ENCODE measurements at places on chromosomes 12 and 14. TPM values are rescaled to one million over a fixed set of nuclear protein-coding genes. Genes with fewer than 3 reads are reported as not detected.

RNASE1 gene
- polyA plus RNA-seq: 11.3 TPM

AHNAK2 gene
- not detected for polyA plus RNA-seq

DNA sequence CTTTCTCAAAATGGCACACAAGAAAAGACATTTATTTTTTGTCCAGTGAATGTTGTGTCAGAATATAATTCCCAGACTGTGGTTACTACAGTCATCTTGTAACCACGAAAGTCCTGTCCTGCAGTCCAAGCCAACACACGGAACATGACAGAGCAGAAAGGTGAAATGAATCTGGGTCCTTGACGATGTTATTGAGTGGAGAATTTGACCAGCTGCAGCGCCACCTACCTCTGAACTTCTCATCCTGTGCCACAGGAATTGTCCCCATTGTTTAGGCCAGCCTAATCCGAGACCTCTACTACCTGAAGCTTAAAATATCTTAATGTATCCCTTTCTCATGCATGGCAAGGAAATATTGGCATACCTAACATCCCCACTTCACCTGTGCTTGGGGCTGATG is 64.1 kb upstream of the OTX2 start:
- DNase-seq: no peak
- no peaks in the 10 kb centered on the region for H3K27me3 ChIP-seq
- no peaks in the 10 kb centered on the region for H3K36me3 ChIP-seq
- H3K4me1 ChIP-seq: no peaks in the 10 kb centered on the region
- no peak overlapping the region for H3K4me3 ChIP-seq

DDN gene
- not detected for polyA plus RNA-seq

DNA sequence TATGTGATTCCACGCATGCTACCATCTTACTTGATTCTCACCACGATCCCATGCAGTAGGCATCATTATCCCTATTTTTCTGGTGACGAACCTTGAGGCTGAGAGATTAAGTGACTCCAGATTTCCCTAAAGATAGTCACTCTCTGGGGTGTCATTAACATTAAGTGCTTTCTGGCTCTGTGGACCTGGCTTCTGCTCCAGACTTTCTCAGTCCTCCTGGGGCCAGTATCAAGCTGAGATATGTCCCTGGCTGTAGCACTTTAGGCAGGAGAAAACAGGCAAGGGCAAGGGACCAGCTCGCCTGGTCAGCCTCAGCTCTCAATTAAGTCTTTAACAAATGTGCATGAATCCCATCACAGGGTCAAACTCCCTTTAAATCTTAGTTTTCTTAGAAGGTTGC is 38.3 kb upstream of the PRB2 start:
- H3K27ac ChIP-seq: no peak overlapping the region
- no peaks in the 10 kb centered on the region for H3K27me3 ChIP-seq
- no peaks in the 10 kb centered on the region for H3K36me3 ChIP-seq

CCDC38 gene
- polyA plus RNA-seq: not detected

DNA sequence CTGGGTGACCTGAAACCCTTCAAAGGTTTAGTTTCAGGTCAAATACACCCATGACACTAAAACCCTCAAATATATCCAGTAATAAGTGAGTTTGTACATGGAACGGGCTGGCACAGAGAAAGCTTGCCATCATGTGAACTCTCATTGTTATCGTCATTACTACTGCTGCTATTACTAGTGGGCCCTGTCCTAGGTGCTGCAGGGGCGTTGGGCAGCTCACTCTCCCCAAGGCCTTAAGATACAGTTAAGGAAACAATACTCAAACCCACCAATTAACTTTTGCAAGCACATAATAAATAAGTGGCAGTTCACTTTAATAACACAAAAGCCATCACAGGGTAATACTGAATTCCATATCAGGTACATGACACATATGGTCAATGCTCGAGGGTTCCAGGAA is 71.3 kb downstream of the SPTB start:
- no peak for DNase-seq
- no peak overlapping the region for H3K27ac ChIP-seq
- H3K4me1 ChIP-seq: no peaks in the 10 kb centered on the region
- H3K36me3 ChIP-seq: no peaks in the 10 kb centered on the region
- H3K27me3 ChIP-seq: no peaks in the 10 kb centered on the region

DNA sequence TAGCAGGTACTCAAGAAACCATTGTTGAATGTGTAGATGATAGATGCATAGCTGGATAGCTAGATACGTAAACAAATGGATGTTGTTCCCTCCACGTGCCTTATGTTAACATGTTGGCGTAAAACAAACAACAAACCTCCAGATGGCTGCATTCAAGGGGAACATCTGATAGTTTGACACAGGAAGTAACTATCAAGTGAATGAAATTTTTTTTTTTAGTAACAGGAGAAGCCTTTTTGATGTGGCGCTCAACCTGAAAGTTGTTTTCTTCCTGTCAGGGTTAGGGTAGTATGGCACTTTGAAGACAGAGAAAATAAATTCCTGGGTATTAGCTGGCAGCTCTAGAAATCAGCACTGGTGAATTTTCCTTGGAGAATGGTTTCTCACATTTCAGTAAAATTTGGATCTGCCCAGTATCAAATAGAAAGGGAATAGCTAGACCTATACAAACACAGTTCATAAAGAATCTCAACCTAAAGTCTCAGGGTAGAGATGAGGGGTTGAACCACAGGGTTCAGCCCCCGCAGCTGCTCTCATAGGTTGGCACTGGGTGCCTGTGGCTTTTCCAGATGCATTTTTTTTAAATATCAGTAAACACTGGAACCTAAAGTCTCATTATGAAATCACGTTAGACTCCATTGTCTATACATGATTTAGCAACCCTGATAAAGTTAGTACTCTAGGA is 18.8 kb upstream of the RAP1B start:
- no peaks in the 10 kb centered on the region for H3K36me3 ChIP-seq
- DNase-seq: no peak
- H3K4me3 ChIP-seq: no peak overlapping the region
- H3K27me3 ChIP-seq: no peaks in the 10 kb centered on the region
- H3K27ac ChIP-seq: no peak overlapping the region

DNA sequence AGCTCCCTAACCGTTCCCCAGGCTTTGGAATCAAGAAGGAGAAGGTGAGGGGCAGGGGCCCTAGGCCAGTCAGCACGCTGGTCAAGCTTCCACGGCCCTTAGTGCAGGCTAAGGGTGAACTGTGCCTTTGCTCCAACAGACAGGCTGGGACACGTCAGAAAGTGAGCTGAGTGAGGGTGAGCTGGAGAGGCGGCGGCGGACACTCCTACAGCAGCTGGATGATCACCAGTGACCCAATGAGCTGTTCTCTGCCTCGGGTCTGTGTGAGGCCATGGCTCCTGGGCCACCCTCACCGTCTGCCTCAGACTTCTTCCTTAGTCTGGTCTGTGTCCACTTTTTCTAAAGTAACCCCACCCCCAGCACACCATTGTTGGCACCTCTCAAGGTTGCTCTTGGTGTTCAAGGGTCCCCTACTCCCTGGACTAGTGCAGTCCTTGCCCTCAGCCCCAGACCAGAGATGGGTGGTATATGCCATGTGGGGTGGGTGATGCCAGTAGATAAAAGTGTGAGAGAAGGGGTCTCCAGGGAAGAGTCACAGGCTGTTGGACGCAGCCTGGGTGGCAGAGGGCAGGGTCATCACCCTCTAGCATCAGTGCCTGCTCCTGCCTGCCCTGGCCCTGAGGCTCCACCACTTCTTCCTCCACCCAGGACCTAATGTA is 20.7 kb downstream of the PRPF40B start:
- DNase-seq: no peak
- H3K27ac ChIP-seq: no peak overlapping the region
- peaks cover 22% of the 10 kb centered on the region for H3K36me3 ChIP-seq

DNA sequence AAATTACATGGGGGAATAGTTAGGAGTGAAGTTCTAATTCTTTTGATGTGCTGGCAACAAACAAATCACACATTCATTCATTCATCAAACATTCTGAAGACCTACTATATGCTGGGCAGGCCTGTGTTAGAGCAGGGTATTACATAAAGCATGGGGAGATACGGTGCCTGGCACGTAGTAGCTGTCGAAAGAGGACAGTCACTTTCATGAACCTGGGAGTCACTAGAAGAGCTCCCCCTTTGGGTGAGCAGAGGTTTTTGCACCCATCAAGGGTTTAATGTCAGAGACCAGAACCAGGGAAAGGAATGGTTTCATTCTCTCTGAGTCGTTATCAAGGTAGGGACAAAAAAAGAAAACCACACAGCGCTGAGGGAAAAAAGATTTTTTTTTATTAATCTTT is 10.0 kb downstream of the LHX5 start:
- no peak overlapping the region for H3K27ac ChIP-seq
- H3K4me1 ChIP-seq: peaks cover 5% of the 10 kb centered on the region
- DNase-seq: peak; percentile 18
- H3K36me3 ChIP-seq: no peaks in the 10 kb centered on the region

DNA sequence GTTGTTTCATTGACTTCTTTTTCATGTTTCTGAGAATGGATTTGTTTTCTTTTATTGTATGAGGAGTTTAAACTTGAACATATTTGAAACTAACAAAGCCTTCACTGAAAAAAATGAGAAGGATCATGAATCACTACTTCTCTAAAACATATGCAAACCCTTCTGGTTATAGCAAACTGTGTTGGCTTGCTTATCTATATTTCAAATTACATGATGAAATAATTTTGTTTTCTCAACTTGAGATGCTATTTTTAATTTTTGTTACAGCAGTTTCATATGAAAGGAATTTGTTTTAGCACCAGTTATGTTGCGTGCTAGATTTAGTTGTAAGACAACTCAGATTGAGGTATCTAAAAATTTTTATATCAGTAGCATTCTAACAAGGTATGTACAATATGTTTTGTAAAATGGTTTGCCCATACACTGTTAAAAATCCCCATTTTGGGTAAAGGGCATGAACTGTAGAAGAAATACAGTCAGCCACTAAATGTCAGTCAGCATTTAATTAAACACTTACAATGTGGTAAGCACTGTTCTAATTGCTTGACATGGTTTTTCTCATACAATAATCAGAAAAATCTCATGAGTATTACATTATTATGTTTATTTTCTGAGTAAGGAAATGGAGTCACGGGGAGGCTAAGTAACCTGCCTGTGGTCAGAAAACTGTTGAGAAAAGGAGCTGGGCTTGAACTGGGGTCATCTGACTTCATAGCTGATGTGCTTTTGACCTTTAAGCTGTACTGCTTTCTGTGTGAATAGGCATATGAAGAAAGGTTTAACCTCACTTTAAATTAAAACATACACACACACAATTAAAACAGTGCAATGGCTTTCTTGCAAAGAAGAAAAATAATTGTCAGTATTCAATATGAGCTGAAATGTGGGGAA is 105.7 kb downstream of the PLEKHA5 start:
- H3K27ac ChIP-seq: peak overlapping the region; percentile 64
- DNase-seq: no peak
- no peaks in the 10 kb centered on the region for H3K36me3 ChIP-seq

- no peak overlapping the region for H3K4me3 ChIP-seq
- no peak overlapping the region for H3K27ac ChIP-seq
- no peaks in the 10 kb centered on the region for H3K4me1 ChIP-seq
- H3K36me3 ChIP-seq: no peaks in the 10 kb centered on the region
- no peaks in the 10 kb centered on the region for H3K27me3 ChIP-seq
Measured at GRCh38 chr12:3333991-3334391, 157.0 kb upstream of the PRMT8 start.

CD163L1 gene
- polyA plus RNA-seq: 0.17 TPM

DNA sequence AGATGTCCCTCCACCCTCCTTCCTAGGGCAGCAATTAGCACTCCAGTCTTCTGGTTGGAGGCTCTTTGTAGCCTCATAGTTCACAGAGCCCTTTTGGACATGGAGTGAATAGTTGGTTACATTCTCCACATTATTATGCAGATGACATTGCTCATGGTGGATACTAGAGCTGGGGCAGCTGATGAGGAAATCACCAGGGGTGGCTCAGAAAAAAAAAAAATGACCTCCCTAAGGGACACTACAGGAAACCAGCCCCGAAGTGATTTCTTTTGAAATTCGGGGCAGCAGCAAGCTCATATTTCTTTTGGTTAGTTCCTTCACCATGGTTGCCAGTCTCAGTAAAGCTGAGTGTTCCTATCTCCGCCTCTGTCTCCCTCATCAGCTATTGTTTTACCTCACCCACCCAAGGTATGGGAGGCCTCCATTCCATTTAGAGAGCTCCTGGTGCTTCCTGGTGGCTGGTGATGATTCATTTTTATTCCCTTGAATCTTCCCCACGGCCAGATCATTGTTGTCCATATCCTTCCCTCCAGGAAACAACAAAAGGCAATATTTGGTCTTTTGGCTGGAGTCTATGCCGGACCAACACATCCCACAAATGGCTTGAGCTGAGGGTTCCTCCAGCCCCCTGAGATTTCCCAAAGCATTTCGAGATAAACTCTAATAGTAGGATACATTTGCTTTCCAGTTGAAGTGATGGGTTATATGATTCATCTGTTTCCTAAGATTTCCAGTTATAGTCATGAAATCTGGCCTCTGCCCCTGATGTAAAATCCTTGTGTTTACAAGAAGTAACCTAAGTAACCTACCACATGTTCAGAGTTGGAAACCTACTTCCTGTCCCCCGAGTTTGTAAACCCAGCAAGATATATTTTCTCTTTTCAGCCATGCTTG is 56.2 kb upstream of the NID2 start:
- H3K27ac ChIP-seq: no peak overlapping the region
- no peak for DNase-seq
- H3K4me1 ChIP-seq: no peaks in the 10 kb centered on the region
- H3K36me3 ChIP-seq: no peaks in the 10 kb centered on the region
- no peaks in the 10 kb centered on the region for H3K27me3 ChIP-seq

TSPAN19 gene
- not detected for polyA plus RNA-seq

DNA sequence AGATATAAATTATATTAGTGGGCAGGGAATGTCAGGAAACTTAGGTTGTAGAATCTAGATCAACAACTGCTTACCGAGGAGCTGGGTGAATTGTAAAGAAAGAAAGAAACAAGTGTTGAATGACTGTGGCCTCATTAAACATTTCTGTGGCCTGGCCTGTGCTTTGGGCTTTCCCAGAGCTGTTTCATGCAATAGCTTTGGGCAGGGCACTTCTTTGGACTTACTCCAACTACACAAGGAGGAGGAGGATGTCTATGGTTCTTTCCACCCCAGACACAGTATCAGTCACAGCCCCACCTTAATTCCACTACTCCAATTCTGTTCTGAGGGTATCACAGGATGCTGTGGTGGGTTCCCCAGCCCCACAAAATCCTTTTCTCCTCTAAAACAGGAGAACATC is 38.0 kb downstream of the DPF3 start:
- no peaks in the 10 kb centered on the region for H3K27me3 ChIP-seq
- no peak overlapping the region for H3K27ac ChIP-seq
- H3K4me3 ChIP-seq: no peak overlapping the region

DNAI7 gene
- polyA plus RNA-seq: not detected

GRCh38 chr14:104211215-104211614 is 72.8 kb downstream of the KIF26A start:
- no peaks in the 10 kb centered on the region for H3K4me1 ChIP-seq
- DNase-seq: no peak
- H3K27me3 ChIP-seq: no peaks in the 10 kb centered on the region
- no peak overlapping the region for H3K27ac ChIP-seq

Measured in CD14-positive monocyte (primary cell).